Activated gamma-delta T cell treated with Interleukin-2 at 50 U/mL for 16 hours (primary cell): ENCODE measurements at places on chromosomes 1 and 21.

DNA sequence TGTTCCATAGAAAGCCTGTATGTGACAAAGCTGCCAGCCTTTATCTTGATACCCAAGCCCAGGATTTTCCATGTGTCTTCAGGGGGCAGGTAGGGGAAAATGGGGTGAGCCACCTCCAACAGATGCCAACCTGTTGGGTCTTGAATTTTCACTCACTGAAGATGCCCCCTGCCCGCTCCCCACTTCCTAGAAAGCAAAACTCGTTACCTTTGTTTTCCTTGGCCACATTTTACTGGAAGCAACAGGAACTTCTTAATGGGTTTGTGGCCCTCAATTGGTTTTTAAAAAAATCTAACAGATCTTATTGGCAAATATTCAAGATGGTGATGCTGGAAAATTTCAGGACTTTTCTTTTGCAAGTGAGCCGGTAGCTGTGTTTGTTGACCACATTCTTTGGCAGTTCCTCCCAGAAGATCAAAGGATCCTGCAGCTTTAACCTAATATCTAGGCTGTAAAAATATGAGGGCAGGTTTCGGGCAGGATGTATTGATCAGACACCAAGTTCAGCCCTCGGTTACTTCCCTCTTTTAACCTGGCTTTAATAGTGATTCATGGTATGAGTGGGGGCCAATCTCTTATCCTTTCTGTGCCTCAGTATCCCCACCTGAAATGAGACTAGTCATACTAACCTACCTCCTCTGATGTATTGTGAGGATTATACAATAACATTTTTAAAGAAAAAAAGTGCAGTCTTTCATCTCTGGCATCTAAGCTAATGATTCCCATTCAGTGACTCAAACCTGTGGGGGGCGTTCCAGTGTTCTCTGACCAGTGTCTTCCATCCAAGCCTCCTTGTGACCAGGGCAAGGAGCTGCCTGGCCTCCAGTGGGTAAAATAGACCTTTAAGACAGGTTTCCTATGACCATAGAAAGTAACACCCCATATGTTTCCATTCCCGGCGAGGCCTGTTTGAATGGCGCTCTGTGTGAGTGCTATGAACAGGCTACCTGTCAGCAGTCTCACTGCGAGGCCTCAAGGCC, 21.3 kb upstream of the GNPAT start:
- DNase-seq, result no peak

DNA sequence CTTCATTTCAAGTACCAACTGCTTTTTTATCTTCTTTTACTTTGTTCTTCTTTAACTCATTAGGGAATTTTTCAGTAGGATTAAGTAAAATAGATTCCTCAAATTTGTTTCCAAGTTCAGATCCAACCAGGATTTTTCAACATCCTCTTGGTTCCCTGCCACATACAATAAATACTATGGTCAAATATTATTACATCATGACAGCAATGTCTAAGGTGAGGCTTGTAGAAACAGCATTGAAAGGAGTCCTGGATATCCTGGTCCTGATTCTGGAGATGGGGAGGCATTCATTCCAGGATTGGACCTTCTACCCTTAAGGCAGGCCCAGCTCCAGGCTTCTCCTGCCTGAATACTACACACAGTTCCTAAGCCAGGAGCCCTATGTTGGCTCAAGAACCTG, 80.2 kb upstream of the F3 start:
- DNase-seq, result no peak

GRCh38 chr1:62732331-62732730, 44.1 kb upstream of the DOCK7 start:
- no peak for DNase-seq

- DNase-seq, result no peak
Observed at GRCh38 chr1:231463541-231463940, 41.5 kb upstream of the EGLN1 start.

- no peak for DNase-seq
Observed at GRCh38 chr1:244106176-244106575, 55.1 kb downstream of the ZBTB18 start.

- no peak for DNase-seq
Observed at GRCh38 chr1:102970496-102971078, 137.7 kb downstream of the COL11A1 start.

DNA sequence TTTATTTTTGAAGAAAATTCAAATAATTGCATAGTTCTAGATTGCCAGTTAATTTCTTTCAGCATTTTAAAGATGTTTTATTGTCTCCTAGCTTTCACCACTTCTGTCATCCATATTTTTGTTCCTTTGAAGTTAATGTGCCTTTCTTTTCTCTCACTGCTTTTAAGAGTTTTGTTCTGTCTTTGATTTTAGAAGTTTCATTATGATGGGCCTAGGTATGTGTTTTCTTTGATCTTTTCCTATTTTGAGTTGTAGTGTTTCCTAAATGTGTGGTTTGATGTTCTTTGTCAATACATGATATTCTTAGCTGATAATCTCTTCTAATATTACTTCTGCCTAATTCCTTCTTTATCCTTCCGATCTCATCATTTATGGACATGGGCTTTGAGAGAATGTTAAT, 378.7 kb downstream of the DISC1 start:
- DNase-seq, result no peak

- DNase-seq, result no peak
Observed at GRCh38 chr1:234601301-234602017, 8.5 kb downstream of the IRF2BP2 start.

DNA sequence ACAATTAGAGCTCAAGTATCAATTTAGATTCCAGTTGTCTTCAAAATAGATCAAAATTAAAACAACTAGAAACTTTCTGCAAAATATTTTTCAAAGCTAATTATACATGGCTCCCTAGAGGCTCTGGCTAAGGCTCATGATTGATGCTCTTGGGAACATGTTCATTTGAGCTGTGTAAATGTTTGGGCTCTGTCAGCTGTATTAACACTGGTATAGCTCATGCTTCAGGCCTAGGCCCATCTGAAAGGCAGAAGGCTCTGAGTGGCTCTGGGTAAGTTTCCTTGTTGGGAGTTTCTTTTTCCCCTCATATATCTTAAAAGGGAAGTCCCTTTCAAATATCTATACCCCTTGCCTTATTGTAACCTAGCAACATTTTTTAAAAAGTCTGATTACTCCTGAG, 81.3 kb downstream of the UROD start:
- DNase-seq, result no peak

- no peak for DNase-seq
Observed at GRCh38 chr1:167716000-167716271, 5.8 kb upstream of the MPZL1 start.

- no peak for DNase-seq
Observed at GRCh38 chr1:107889524-107889923, 75.5 kb downstream of the VAV3 start.

DNA sequence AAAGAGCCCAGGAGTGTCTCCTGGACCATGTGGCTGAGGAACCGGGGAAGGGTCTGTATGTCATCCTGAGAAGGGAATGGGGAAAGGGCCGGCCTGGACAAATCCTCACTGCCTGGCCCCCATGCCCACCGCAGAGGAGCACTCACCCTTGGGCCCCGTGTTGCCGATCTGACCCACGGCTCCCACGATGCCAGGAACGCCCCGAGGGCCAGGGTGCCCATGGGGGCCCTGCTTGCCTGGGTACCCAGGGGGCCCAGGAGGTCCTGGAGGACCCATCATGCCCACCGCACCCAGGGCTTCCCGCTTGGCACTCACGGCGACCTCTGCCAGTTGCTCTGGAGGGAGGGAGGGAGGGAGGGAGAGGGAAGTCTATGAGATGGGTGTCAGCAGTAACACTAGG, 14.6 kb downstream of the COL9A2 start:
- DNase-seq, result no peak

GRCh38 chr1:67100833-67101232, 33.9 kb downstream of the C1orf141 start:
- no peak for DNase-seq

DNA sequence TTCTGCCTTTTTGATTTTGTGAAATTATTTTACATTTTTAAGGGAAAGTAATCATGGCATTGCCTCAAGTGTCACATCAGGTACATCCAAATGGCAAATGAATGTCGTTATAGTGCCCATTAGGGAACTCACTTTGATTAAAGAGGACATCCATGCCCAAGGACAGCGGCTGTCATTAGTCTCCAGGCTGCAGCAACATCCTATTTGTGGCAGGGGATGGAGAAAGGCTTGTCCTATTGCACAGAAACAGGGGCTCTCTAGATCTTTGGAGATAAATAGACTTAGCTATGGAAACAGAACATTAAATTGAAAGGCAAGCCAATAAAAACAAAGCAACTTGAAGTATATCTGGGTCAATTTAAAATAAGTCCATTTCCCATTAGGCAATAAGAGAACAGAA, 439.3 kb downstream of the NEGR1 start:
- DNase-seq, result no peak

DNA sequence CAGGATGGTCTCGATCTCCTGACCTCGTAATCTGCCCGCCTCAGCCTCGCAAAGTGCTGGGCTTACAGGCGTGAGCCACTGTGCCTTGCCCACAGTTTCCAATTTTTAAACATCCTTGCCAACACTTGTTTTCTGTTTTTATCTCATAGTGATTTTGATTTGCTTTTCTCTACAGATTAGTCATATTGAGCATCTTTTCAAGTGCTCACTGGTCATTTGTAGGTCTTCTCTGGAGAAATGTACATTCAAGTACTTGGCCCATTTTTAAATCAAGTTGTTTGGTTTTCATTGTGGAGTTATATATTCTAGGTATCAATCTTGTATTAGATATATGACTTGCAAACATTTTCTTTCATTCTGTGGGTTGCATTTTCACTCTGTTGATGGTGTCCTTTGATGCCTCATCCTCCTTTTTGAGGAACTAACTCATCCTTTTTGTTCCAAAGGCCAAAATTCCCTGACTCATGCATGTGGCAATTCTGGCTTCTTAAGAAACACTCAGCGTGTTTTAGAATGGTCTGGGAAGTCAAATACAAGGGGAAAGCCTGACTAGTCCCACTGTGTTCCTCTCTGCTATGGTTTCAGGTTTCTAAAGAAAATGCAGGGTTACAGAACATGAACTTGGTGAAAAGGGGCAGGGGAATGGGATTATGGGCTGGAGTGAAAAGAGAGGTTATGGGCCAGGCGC, 37.3 kb downstream of the PTAFR start:
- no peak for DNase-seq

DNA sequence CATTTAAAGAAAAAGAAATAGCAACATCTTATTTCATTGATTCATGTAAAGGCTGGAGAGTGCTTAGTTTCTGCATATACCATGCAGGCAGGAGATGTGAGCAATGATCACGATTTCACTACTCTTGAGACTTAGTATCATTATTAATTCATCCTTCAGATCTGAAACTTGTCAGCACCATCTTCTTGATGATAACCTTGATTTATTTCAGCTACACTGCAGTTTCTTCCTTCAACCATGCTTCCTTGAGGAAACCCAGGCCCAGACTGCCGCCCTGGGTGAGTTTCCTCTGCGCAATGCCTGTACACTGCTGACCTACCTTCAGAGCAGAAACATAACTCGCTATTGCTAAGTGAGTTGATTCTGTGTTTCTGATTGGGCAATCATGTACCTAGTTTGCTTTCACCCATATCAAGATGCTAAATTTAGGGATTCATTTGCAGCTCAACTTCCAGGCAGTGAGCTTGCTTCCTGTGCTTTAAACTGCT, 13.5 kb upstream of the BCL10 start:
- DNase-seq, result no peak

DNA sequence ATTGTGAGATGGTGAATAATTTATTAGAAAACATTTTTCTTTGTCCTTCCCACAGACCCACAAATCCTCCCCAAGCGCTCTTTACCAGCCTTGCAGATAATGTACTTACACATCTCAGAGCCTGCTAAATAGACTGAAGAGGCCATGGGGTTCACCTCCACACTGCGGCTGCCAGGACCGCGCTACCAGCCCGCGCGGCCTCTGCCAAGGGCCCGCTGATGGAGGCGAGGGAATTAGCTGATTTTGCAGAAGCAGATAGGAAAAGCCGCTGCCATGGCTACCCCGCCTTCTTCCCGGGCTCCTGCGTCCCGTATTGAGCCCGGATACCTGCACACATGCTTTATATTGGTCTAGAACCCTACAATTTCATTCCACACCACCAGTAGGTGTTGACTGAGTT, 248.0 kb upstream of the FOXD3 start:
- DNase-seq, result no peak
